ENCODE measurements at places on chromosomes 16 and 17. TPM values are rescaled to one million over a fixed set of nuclear protein-coding genes. Genes with fewer than 3 reads are reported as not detected.

Gene PDILT
- total RNA-seq: not detected

Gene TMEM186
- total RNA-seq: 6.6 TPM

Gene PLA2G10
- total RNA-seq: not detected

Gene LRRC46
- total RNA-seq: 0.10 TPM

Gene CHMP1A
- total RNA-seq: 61.9 TPM

Gene MKS1
- total RNA-seq: 8.6 TPM

Gene ST6GALNAC1
- not detected for total RNA-seq

Gene C1QTNF8
- 0.13 TPM for total RNA-seq

Gene PHF23
- 36.2 TPM for total RNA-seq

Gene HES7
- total RNA-seq: not detected

Gene RPGRIP1L
- 15.3 TPM for total RNA-seq

Gene BCO1
- total RNA-seq: 0.07 TPM

Gene MMP2
- 1,577 TPM for total RNA-seq

Gene PGS1
- 31.8 TPM for total RNA-seq

Gene AIPL1
- total RNA-seq: not detected

Gene KRTAP2-3
- total RNA-seq: 0.56 TPM

Measured in smooth muscle cell of the pulmonary artery (primary cell).